ENCODE measurements at places on chromosomes 1 and 21.
A peak's percentile ranks its signal among the peaks of the same experiment; 100 is the strongest.

DNA sequence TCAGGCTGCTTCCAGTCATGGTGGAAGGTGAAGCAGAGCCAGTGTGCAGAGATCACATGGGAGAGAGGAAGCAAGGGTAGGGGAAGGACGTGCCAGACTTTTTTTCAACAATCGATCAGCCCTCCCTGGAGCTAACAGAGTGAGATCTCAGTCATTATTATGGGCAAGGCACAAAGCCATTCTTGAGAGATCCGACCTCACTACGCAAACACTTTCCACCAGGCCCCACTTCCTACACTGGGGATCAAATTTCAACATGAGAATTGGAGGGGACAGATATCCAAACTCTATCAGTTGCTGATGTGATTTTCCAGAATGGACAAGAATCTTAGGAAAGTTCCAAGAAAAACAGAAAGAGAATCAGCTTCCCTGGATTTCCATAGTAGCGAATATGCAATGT, 60.5 kb downstream of the BACE2 start:
- no peak for DNase-seq

DNA sequence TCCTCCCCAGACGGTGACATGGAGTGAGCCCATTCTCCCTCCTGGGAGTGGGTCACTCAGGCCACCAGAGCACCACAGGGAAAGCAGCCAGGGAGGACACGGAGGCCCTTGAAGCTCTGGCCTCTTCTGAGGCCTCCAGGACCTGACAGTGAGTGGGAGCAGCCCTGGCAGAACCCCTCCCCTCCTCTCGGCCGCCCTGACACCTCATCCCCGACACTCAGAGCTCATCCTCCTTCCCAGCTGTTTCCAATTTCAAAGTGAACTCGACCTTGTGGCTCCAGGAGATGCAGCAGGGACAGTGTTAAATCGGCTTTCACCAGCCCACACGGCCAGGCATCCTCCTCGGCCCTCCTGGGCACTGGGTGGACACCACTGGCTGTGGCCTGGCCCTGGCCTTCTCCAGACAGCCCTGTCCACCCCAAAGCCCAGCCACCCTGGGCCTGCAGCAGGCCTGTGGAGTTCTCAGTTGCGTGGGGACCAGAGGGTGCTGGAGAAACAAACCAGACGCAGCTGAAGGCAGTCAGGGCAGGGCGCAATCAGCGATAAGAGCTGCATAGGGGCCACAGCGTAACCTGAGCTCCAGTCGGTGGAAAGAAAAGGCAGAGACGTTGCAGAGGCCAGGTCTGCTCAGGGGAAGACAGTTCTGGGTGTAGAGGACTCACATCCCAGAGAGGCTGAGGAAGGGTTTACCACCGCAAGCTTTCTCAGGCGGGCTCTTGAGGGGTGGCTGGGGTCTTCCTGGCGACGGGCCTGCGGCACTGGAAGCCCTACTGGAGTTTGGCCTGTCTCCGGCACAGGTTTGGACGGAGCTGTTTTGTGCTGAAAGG, 27.1 kb downstream of the FTCD start:
- DNase-seq, result peak; percentile 82

DNA sequence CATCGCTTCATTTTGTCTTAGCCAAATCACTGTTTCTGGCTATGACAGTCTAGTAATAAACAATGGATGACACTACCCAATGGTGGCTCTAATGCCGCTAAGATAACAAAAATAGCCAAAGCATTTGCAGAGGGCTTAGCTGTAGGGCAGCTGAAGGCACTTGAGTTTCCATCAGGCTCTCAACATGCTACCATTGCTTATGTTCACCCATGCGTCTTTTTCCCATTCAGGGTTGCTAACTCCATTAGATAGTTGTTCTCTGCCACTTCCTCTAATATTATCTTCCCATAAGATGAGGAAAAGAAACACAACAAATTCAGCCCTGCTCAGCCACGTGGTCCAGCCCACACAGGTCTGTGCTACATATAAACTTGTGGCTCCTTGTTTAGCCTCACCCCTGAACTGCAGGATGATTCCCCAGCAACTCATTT, 159.6 kb downstream of the TOMM20 start:
- no peak for DNase-seq

DNA sequence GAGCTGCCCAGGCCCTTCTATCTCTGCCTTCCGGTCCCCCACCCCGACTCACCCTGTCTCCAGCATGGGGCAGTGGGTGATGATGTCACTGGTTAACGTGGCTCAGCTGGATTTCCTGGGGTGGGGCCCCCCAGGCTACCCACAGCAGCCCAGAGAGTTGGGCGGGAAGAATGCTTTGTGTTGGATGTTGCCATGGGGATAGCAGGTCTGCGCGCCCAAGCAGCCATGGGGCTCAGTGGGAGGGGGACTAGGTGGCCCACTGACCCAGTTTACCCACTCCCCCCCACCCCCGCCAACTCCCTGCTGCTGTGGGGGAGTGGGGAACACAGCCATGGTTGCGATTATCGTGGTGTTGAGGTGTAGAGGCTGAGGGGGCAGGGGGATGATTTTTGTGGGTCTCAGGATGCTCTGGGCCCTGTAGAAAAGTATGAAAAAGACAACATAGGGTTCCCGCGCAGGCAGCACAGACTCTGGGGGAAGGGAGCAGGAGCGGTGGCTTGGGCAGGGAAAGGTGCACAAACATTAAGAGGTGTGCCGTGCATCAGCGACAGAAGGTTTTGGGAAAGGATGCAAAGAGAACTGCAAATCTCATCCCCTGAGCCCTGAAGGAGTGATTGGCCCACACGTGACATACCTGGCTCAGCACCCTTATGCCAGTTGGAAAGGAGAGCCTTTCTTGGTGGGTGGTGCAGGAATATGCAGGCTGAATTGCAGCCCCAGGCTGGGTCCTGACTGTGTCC, 8.5 kb downstream of the CELSR2 start:
- DNase-seq, result no peak

DNA sequence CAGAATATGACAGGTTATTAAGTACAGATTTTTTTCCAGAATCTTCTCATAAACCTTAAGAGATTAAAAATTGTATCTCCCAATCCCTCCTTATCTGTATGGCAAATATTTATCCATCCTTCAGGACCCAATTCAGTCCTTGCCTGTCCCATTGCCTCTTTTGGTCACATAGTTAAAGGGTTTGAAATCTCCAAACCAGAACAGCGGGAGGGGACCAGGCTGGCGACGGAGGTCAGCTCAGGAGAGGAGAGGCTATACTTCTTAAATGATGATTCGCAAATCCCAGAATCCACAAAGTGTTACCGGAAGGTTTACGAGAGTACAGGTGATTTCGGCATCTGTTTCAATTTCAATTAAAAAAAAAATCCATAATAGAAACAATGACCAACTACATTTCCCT, 572.7 kb downstream of the SMYD3 start:
- DNase-seq, result no peak

- DNase-seq, result no peak
Observed at GRCh38 chr1:162161916-162162550, 92.5 kb downstream of the NOS1AP start.

DNA sequence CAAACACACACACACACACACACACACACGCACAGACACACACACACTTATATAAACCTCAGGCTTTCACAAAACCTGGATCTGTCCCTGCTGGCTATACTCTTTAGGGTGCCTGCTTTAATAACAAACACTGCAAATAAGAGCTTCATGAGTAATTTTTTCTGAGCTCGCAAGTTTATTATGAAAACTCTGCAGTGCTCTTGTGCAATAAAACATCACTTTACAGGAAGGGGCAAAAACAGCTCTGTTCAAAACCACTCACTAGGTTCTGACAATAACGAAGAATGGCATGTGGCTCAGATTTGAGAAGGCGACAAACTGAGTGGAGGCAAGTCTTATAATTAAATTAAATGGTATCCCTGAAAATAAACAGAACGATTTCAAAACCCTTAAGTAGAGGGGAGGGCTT, 42.6 kb upstream of the CTPS1 start:
- no peak for DNase-seq

- no peak for DNase-seq
Observed at GRCh38 chr1:87220993-87221392, 107.7 kb upstream of the LMO4 start.

DNA sequence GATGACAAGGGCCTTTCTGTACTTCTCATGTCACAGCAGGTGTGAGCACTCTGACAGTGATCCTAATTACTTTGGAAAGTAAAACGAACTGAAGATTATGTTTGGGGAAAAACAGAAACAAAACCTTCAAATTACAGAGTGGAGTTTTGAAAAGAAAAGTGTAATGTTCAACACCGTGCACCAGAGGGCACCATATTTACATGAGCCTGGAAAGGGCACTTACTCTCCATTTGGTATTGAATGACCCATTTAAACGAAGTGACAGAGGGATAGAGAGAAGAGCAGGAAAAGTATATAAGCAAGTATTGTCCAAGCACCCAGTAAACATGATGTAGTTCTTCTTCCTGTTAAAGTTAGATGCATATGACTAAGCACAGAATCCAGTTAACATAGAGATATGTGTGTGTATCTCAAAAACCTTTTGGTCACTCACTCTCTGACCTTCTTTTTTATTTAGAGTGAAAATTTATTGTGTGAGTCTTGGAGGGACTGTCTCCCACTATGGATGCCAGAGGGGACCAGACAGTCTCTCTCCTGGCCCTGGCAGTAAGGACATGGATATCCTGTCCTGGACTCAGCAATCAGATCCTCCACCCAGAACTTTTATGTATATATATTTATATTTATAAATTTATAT, 3.8 kb upstream of the RGSL1 start:
- DNase-seq, result no peak

- no peak for DNase-seq
Observed at GRCh38 chr1:94156096-94156625, 35.2 kb upstream of the ABCA4 start.

- no peak for DNase-seq
Observed at GRCh38 chr1:91948501-91949355, 473 bp upstream of the BRDT start.

Measured in left ventricle myocardium superior (tissue), 1 donor.